A549 treated with GW870086 at 1 μM for 4 hours (cell line): ENCODE measurements at places on chromosomes 12 and 14. TPM values are rescaled to one million over a fixed set of nuclear protein-coding genes. Genes with fewer than 3 reads are reported as not detected.

Gene CCDC175
- total RNA-seq: not detected in 5 replicates

Gene ESPL1
- 14.8 to 21.4 TPM (median 18.5 TPM) in 5 replicates for total RNA-seq

Gene OVCH1
- not detected in 5 replicates for total RNA-seq

Gene CLBA1
- 15.5 to 17.6 TPM (median 16.2 TPM) in 5 replicates for total RNA-seq

Gene ACVRL1
- total RNA-seq: 0.05 to 0.14 TPM in 2 of 5 replicates, not detected in the others

Gene ZFHX2
- total RNA-seq: 0.63 to 1.4 TPM (median 0.75 TPM) in 5 replicates

Gene ANO6
- total RNA-seq: 45.6 to 68.4 TPM (median 66.5 TPM) in 5 replicates

Gene TTC6
- total RNA-seq: 0.18 to 0.75 TPM (median 0.50 TPM) in 4 of 5 replicates, not detected in the other

Gene ST8SIA1
- not detected in 5 replicates for total RNA-seq

Gene RPS6KL1
- total RNA-seq: 0.27 to 0.80 TPM (median 0.49 TPM) in 5 replicates

Gene POTEM
- total RNA-seq: not detected in 5 replicates

Gene SLC2A14
- total RNA-seq: 0.09 TPM in 1 of 5 replicates, not detected in the others

Gene MLF2
- total RNA-seq: 261 to 319 TPM (median 311 TPM) in 5 replicates

Gene MAP1LC3B2
- 1.3 to 1.6 TPM (median 1.3 TPM) in 5 replicates for total RNA-seq

Gene CMKLR1
- total RNA-seq: 0.05 TPM in 2 of 5 replicates, not detected in the others

Gene KRT85
- total RNA-seq: not detected in 5 replicates

Gene GPR137C
- total RNA-seq: 0.07 to 0.17 TPM (median 0.09 TPM) in 4 of 5 replicates, not detected in the other

Gene WNT5B
- total RNA-seq: 1.5 to 2.8 TPM (median 2.3 TPM) in 5 replicates

Gene GLRX5
- 48.3 to 76.6 TPM (median 69.8 TPM) in 5 replicates for total RNA-seq

Gene MYO1H
- total RNA-seq: not detected in 5 replicates

Gene PLA2G1B
- total RNA-seq: not detected in 5 replicates

Gene EPS8
- 38.1 to 49.0 TPM (median 44.8 TPM) in 5 replicates for total RNA-seq

Gene GZMH
- total RNA-seq: not detected in 5 replicates
